Activated CD4-positive, CD25-positive, alpha-beta regulatory T cell treated with anti-CD3 and anti-CD28 coated beads, Interleukin-2, amount 50 U/mL, for 72 hours (primary cell): ENCODE measurements at places on chromosomes 16 and 17.

DNA sequence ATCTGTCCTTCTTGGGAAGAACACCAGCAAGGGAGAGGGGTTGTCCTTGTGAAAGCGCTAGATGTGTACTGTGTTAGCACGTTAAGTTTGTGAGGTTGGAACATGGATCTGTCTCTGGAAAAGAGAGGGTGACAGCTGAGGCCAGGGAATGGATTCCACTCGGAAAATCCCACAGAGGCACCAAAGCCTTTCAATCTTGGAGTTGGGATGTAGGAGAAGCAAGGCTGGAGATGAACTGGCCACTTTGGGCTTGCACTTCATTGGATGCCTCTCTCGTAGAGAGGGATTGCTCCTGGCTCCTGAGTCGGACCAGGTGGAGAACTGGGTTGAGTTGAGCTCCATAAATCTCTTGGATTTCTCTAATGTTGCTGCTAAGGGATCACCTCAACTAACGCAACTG lies 67.2 kb downstream of the CCDC182 start:
- no peak for DNase-seq

- DNase-seq, result no peak
Measured at GRCh38 chr17:57415751-57416207, 159.5 kb downstream of the MSI2 start.

- no peak for DNase-seq
Measured at GRCh38 chr17:8289103-8289397, 580 bp downstream of the RANGRF start.

GRCh38 chr17:34579017-34579946 lies at the start of gene TMEM132E:
Gene TMEM132E, plus strand, starts transcription at chr17:34579582. Its CDS starts 1,495 bp downstream, at chr17:34581077.
- no peak for DNase-seq

DNA sequence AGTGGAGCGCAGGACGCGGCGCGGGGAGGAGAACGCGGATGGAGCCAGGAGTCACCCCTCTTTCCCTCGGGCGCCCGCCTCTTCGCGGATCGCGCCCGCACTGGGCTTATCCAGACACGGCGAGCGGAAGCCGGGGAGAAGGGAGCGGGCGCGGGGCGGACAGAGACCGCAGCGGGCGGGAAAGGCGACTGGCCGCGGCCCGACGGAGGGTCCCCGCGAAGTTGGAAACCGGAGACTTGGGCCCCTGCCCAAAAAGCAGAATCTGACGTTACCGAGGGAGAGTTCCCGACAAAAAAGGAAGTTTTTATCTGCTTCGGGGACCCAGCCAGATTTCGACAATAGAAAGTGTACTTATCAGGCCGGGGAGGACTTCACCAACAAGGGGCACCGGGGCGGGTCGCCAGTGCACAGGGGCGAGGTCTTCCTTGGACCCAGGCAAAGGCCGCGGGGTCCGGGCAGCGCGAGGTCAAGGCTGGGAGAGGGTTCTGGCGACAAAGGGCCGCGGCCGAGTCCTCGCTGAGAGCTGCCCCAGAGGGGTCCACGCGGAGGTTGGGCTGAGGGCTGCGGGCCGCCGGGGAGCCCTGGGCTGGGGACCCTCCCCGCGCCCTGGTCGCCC lies 519 bp downstream of the ST6GALNAC2 start:
- no peak for DNase-seq
